ENCODE measurements at places on chromosomes 7 and 10.
A peak's percentile ranks its signal among the peaks of the same experiment; 100 is the strongest.

DNA sequence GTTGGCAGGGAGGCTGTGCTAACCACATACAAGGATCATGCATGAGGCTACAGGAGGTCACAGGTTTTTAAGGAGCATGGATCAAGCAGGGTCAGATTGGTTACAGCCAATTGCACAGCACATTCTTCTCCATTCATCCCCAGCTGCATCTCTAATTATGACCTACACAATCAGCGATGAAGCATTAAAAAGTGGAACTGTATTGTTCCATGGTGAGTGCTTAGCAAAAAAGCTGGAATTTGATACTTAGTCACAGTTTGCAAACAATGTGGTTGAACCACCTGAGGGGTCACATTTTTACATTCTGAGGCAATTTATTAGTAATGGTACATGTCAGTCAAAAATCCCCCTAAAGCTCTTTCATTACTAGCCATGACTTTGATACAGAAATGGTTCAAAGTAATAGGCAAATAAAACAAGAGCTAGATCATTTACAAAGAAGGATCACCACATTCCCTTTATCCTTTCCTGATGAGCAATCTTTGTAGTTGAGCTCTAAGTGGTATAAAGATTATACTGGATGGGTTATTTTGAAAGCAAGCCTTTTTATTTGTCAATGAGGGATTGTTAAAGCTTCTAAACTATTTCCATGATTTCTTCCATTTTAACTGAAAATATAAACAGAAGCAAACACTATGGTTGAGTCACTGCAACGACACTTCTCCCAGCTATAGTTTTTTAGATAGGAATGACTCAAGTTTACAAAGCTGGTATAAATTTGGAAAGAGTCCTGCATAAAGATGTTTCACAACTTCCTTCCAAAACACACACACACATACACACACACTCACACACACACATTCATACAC lies 217.8 kb upstream of the SEMA3A start:
- peak; percentile 97 for DNase-seq

- DNase-seq = no peak
Observed at GRCh38 chr7:47394751-47395252, 187.1 kb downstream of the TNS3 start.

GRCh38 chr7:40799-41750 lies 151.3 kb upstream of the FAM20C start:
- DNase-seq = no peak

DNA sequence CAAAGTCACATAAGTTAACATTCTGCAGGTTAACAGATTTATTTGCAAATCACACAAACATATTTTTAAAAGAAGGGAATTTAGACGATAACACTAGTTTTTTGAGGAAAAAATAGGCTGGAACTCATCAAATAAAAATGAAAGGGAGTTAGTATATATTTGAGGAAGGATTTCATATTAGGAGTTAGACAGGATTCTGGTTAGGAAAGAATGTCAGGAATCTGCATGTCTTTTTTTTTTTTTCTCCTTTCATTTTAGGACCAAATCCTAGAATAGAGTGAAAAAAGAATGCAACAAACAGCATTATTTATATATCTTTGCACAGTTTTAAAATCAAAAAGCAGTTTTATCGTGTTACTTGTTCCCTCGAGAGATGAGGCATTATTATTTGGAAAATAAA lies 8.9 kb upstream of the TRDMT1 start:
- no peak for DNase-seq

DNA sequence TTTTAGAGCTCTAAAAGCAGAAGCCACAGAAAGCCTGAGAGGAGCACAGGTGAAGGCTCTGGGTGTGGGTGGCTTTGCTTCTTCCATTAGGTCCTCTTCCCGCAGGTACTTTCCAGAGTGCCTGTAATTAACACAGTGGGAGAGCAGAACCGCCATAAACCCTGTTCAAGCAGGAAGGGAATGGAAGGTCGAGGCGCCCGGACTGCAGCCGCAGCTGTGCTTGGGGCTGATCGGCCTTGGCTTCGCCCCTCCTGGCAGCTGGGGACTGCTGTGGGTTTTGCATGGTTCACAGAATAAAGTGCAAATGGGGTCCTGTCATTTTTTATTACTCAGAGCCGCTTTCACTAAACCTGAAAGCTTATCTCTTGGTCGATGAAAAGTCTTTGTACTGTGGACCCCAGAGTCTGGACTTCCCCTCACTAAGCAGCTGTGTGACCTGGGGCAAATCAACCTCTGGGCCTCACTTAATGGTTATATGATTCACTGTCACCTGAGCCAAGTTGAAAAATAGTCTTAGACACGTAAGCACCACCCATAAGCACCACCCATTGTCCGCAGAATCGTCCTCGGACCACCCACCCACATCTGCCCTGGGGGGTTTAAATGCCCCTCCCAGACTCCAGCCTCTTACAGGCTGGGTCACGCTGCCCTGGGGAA lies 100.9 kb downstream of the XRCC2 start:
- no peak for DNase-seq

GRCh38 chr10:93422118-93422517 lies 60.0 kb downstream of the MYOF start:
- no peak for DNase-seq

DNA sequence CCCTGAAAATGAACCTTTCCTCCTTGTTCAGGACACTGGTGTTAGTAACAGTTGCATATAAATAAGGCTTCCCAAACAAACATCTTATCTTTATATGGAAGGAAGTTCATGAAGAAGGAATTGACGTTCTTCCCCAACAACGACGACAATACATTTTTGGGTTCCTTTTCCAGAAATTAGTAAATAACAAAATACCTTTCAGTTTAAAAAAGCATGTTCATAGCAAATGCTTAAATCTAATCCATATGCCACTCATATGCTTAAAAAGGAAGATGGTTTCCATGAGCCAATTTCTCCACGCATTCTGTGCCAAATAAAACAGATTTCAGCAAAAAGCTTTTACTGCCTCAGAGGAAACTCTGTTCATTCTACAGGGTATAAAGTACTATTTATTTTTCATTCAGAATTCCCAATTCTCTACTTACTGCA lies 182.6 kb downstream of the COBL start:
- no peak for DNase-seq

- no peak for DNase-seq
Observed at GRCh38 chr10:21638681-21639080, 104.6 kb downstream of the MLLT10 start.

DNA sequence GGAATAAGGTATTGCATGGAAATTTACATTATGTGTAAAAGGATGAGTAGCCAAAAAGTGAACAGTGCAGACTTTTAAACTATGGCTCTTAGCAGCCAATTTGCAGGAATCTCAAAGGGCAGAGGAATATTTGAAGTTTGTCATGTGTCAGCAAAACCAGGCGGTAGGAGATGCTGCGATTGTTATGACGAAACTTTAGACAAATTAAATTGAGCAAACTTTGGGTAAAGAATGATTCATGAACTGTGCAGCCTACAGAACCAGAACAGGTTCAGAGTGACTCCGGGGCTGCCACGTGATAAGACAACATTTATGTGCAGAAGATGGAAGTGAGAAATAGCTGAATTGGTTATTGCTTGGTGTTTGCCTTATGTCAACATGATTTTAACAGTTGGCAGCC lies 39.2 kb upstream of the CCDC6 start:
- no peak for DNase-seq

- DNase-seq = no peak
Observed at GRCh38 chr7:24781106-24781505, 23.8 kb upstream of the GSDME start.

DNA sequence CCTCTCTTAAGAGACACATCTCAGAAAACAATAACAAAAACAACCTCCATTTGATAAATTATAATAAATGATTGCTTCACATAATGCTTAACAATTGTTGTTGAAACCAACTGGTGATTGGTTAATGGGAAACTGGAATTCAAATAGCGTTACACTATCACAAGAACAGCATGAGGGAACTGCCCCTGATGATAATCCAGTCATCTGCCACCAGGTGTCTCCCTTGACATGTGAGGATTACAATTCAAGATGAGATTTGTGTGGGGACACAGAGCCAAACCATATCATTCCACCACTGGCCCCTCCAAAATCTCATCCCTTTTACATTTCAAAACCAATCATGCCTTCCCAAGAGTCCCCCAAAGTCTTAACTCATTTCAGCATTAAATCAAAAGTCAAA lies 375.9 kb downstream of the BMPER start:
- DNase-seq = peak; percentile 17

DNA sequence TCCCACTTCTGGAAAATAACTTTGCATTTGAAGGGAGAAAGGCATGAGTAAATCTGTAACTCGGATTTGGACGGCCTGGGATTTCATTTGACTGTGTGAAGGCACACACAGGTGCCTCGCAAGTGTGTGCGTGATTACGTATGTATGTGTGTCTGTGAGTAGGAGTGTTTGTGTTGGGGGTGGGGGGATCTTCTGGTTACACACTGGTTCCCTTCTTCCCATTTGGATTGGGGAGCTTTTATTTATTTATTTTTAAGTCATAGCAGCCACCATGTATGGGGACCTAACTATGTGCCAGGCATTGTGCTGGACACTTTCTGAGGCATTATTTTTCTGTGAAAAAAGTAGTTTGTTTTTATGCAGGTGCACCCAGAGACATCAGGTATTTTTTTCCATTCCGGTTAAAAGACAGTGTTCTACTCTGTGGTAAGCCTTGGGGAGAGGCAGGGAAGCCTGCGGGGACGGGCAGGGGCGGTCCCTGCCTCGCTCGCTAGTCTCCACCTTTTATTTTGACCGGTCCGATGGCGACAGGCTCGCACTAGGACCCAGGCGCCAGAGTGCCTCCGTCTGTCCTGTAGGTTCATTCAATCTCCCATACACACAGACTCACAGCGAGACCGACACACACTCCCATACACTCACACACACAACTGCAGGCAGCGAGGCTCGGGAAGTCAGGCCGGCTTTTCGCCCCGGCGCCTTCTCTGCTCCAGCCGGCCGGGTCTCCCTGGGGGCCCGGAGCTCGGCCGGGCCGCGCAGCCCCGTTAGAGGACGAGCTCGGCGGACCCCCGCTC lies at the start of gene MXI1:
TSS of gene MXI1 (plus strand) at position 595 of the 794 bp plus-strand sequence. CDS start 204 bp downstream, outside the sequence.
- peak; percentile 93 for DNase-seq
